ENCODE measurements at places on chromosomes 7 and 10. TPM values are rescaled to one million over a fixed set of nuclear protein-coding genes. Genes with fewer than 3 reads are reported as not detected.

GRCh38 chr10:118470470-118470869 is 125.0 kb downstream of the PRLHR start:
- DNase-seq = no peak

DNA sequence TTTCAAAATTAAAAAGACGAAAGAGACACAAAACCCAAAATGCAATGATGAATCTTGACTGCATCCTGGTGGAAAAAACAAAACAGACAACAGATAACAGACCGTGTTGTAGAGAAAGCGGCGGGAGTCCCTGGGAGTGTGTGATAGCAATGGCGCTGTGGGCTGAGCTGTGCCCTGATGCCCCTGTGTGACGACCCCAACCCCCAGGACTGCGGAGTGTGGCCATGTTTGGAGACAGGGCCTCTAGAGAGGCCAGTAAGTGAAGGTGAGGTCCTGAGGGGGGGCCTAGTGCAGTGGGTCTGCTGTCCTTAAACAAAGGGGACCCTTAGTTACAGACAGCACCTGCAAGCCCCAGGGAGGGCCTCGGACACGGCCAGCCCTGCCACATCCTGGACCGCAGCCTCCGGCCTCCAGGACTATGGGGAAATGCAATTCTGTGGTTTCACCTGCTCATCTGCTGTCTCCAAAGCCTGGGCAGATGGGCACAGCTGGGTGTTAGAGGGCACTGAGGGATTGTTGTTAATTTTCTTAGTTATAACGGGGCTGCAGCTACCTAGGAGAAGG is 277.7 kb downstream of the DNAJB6 start:
- no peak for DNase-seq

DNA sequence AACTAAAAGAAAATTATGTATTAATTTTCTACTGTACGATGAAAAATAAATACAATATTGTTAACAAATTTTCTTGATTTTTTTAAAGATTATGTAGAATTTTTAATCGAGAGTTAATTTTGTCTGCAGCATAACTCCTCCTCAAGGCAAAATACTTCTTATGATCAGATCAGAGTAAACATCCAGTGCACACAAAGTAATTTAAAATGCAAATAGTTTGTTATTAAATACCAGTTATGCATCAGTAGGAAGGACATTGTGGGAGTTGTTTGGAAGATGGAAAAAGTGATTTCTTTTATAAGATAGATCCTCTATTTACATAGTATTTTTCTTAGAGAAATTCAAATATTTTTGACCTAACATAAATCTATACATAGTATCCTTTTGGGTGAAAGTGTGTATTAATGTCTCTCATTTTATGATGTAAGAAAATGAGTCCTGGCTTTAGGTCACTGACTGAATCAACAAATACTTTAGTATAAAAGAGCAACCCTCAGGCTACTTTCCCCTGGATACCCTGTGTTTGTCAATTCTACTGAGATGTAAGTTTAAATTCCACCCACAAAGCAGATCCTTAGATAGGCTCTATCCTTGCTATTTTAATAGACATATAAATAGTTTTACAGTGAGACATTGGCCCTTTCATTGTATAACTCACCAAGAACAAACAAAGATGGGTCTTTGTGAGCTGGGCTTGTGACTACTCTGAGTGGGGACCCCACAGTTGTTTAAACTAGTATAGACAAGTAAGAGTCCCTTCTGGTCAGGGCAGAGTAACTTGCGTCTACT is 1133.7 kb downstream of the GATA3 start:
- no peak for DNase-seq

GRCh38 chr10:99930731-99931550 is 78.8 kb downstream of the DNMBP start:
- no peak for DNase-seq

DNA sequence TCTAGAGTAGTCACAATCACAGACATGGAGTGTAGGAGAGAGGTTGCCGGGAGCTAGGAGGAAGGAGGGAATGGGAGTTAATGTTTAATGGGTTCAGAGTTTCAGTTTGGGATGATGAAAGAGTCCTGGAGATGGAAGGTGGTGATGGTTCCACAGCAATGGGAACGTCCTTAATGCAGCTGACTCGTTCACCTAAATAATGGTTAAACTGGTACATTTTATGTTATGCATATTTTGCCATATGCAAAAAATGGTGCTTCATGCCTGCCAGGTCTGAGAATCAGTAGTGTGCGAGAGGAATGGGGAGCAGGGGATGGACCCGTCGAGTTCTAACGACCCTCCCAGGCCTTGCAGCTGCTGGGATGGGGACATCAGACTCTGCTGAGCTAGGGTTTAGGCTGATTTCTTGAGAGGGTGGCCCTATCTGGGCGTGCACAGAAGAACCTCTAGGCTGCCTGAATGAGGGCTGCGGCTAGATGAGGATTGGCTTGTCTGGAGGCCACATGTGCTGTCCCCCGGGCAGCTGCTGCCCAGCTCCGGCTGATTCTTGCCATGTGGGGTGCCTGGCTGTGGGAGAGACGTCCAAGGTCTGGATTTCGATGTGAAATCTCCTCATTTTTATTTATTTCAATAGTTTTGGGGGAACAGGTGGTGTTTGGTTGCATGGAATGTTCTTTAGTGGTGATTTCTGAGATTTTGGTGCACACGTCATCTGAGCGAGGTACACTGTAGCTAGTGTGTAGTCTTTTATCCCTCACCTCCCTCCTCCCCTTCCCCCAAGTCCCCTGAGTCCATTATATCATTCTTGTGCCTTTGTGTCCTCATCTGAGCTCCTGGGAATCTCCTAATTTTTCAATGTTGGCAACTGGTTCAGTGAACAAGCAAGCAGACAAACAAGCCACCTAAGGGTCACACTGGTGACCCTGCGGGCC is 116.0 kb downstream of the GRK5 start:
- DNase-seq = no peak

GRCh38 chr10:69639291-69640195 is 9.5 kb downstream of the FAM241B start:
- peak; percentile 58 for DNase-seq

DNA sequence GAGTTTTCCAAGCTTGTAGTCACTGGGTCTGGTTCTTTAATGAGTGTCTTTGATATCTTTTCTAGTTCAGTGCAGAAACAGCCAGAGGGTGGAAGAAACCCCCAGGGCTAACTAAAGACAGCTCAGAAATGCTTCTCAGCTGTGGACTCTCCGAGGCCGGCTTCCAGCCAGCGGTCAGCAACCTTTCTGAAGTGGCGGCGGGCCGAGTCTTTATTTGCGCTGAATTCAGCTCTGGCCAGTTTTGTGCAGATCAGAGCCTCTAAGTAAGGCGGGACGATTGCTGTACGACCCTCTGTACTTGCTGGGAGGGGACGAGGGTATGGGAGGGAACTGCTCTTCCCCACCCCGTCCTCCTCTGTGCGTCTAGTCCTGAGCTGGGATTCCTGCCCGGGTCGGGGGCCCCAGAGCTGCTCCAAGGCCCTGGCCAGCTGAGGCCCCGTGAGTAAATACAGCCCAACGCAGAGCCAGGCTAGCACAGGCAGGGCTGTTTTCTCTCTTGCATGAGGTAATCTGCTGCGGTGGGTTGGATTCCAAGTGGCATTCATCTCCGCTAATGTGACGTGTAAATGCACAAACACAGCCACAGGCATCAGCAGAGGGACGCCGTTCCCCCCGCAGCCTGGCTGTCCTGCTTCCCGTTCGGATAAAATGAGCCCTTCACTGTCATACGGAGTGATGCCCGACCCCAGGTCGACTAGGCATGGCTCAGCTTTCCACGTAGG is 159.8 kb downstream of the PIP4K2A start:
- DNase-seq = no peak

- DNase-seq = no peak
These were observed 18.8 kb upstream of the GARS1 start for GRCh38 chr7:30575910-30576309.

LRRC4 gene
- total RNA-seq = 3.8 TPM

SNX10 gene
- total RNA-seq = 1.2 TPM

DNAJC12 gene
- total RNA-seq = 2.4 TPM

ANKRD30A gene
- total RNA-seq = not detected

SPDYE16 gene
- 0.22 TPM for total RNA-seq

CYP2C19 gene
- not detected for total RNA-seq

RHBDD2 gene
- 44.6 TPM for total RNA-seq

EPHA1 gene
- not detected for total RNA-seq

CCDC3 gene
- total RNA-seq = 1.2 TPM

PRLHR gene
- total RNA-seq = not detected

Data from endothelial cell of umbilical vein (primary cell).